ENCODE measurements at places on chromosomes 12 and 14.

GRCh38 chr12:111239235-111239634 lies 129.7 kb downstream of the PHETA1 start:
- DNase-seq, result no peak

DNA sequence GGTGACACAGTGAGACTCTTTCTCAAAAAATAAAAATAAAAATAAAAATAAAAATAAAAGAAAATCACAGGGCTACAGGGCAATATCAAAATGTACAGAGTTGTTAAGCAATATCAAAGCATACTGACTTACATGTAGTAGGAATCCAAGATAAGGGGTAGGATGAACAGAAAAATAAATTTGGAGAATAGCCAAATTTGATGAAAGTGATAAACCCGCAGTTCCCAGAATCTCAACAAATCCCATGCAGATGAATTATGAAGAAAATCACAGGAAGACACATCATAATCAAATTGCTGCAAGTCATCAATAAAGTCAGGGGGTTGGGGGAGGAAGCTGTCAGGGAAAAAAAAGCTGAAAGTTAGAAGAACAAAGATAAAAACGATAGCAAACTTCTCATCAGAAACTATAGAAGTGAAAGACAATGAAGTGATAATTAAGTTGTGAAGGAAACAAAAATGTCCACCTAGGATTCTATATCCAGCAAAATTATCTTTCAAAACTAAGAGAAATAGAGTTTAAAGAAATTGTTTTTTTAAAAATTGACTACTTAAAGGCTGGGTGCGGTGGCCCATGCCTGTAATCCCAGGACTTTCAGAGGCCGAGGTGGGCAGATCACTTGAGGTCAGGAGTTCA lies 15.4 kb downstream of the DDHD1 start:
- no peak for DNase-seq

- no peak for DNase-seq
These were observed 204.5 kb downstream of the PHLDA1 start for GRCh38 chr12:75827061-75827460.

DNA sequence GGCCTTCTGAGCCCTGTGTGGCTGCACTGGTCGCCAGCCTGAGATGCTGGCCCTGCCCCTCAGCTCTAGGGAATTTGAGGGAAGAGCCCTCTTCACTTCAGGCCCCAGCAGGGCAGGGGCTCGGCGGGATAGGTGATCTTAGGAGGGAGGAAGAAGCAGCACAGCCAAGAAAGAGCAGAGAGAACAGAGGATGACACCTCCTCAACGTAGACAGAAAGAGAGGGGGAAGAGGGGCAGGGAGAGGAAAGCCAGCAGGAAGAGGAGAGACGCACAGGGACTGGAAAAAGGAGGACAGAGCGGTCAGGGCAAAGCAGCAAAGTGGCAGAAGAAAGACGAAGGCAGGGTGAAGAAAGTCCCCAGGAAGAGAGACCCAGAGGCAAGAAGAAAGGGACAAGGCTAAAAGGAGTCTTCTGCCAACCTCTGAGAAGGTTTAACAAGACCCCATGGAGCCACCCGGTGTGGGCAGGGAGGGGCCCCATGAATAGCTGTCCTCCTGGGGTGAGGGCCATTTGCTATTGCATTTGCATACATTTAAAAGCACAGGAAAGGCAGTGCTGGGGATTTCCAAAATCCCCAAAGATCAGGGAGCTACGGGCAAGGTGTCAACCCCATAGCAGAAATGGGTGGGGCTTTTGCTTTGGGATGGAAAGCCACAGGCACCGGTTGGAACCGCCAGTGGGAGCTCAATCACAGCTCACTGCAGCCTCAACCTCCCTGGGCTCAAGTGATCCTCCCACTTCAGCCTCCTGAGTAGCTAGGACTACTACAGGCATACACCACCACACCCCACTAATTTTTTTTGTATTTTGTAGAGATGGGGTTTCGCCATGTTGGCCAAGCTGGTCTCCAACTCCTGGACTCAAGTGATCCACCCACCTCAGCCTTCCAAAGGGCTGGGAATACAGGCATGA lies 22.7 kb downstream of the CMKLR1 start:
- no peak for DNase-seq

- DNase-seq, result no peak
These were observed 310.4 kb downstream of the KCNC2 start for GRCh38 chr12:74899031-74899829.

Data from Panc1 (cell line).